Activated CD4-positive, alpha-beta T cell treated with anti-CD3 and anti-CD28 coated beads for 1 hour (primary cell): ENCODE measurements at places on chromosomes 13 and 19.

DNA sequence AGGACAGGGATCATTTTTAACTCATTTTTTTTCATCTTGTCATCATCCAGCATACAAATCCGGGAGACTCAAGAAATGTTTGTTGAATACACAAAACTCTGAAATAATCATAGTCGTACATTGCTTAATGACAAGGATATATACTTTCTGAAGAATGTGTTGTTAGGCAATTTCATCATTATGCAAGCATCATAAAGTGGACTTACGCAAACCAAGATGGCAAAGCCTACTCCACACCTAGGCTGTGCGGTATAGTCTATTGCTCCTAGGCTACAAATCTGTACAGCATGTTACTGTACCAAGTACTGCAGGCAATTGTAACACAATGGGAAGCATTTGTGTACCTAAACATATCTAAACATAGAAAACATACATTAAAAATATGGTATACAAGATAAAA lies 264.1 kb downstream of the TSHZ3 start:
- no peak for DNase-seq

DNA sequence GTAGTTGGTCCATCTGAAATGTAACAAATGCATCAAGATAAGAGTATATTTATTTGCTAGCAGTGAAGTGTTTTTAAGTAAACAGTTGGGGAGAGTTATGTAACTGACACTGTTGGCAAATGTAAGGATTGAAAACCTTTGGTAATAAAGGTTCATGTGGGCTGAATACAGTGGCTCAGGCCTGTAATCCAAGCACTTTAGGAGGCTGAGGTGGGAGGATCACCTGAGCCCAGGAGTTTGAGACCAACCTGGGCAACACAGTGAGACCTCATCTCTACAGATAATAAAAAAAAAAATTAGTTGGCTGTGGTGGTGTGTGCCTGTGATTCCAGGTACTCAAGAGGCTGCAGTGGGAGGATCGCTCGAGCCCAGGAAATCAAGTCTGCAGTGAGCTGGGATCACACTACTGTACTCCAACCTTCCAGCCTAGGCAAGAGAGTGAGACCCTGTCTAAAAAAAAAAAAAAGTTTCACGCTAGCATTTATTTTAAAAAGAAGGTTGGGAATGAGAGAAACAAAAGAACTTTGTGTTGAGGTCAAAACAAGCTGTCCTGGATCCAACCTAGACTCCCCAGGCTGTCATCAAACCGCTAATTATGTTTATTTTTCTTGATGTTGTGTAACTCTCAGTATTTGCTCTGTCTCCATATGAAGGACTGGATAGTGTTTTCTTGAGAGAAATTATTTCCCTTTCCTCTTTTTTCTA lies 20.7 kb downstream of the SETDB2 start:
- no peak for DNase-seq

- DNase-seq = no peak
These were observed 412 bp downstream of the ZNF528 start for GRCh38 chr19:52398081-52398441.

DNA sequence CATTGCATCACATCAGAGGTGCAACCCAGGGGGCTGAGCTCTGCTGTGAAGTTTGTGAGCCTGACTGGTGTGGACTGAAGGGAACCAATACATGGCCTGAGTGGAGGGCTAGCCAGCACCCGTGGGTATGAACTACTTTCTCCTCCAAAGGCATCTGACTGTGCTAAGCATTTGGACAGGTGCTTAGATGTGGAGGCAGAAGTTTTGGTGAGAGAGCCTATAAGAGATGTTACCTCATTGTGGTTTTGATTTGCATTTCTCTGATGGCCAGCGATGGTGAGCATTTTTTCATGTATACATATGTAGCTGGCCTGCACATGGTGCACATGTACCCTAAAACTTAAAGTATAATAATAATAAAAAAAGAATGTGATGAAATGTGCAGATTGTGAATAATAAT lies 46.9 kb downstream of the TEX29 start:
- no peak for DNase-seq

DNA sequence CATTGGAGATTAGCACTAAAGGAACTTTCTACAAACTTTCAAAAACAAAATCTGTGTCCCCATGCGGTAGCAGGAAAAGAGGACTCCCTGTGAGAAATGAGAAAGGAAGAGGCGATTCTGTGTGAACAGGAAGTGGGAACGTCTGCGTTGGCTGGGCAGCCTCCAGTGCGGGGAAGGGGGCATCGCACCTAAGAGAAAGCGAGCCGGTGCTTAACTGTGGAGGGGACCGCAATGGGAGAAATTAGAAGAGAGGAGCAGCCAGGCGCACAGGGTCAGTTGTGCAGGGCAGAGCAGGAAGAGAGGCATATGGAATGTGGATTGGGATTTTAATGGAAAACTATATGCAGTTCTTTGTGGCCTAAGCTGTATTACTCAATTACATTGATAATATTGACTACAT lies 77.4 kb upstream of the DOCK9 start:
- no peak for DNase-seq
